ENCODE measurements at places on chromosomes 4 and X.

GRCh38 chrX:98191003-98191402 is 1307.3 kb downstream of the RPA4 start:
- no peak for DNase-seq

DNA sequence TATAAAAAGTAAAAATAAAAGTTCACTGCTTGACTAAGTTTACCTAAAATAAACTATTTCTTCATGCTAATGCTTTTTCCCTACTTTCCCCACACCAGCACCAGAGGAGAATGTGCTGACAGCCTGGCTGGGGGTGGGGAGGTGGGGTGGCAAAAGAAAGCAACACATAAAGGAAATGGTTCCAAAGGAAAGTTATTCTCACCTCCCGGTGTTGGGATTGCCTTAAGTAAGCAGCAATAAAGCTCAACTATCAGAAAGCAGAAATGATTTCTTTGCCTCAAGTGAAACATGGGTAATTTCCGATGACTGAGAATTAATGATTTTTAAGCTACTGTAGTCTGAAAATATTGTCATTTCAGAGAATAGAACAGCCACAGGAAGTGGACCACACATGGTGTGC is 84.5 kb upstream of the DKK2 start:
- DNase-seq = no peak

DNA sequence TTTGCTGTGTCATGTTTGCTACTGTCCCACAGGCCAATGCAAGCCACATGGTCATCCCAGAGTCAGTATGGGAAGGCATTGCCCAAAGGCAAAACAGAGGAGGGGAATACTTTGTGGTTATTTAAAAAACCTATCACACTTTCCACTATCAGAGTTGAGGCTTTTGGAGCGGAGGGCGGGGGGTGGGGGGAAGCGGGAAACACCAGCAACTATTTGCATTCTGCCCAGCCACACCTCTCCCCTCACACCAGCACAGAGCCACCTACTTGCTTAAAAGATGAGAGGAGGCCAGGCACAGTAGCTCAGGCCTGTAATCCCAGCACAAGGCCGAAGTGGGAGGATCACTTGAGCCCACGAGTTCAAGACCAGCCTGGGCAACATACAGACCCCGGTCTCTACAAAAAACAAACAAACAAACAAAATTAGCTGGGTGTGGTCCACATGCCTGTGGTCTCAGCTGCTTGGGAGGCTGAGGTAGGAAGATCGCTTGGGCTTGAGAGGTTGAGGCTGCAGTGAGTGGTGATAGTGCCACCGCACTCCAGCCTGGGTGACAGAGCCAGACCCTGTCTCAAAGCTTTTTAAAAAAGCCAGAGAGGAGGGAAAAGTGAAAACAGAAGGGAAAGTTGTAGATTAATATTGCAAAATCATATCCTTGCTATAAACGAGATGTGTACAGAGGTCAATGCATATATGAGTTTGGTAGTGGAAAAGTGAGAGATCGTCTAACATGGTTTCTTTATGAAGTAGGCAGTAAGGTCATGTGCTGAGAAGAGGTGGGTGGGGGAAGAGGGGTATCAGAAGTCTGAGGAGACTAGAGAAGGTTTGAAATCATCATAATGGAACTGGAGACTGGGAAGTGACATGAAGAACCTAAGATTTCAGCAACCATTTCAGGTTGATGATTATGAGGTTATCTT is 1.9 kb upstream of the CHST7 start:
- DNase-seq = no peak

- peak; percentile 45 for DNase-seq
These were observed at the start of gene MSL3 for GRCh38 chrX:11757719-11758399. Gene MSL3, plus strand, starts transcription at chrX:11758237. Its CDS starts 27 bp downstream, at chrX:11758264.

Data from T-helper 17 cell (primary cell).